Endothelial cell (in vitro differentiated cells): ENCODE measurements at places on chromosomes 6 and 20.

DNA sequence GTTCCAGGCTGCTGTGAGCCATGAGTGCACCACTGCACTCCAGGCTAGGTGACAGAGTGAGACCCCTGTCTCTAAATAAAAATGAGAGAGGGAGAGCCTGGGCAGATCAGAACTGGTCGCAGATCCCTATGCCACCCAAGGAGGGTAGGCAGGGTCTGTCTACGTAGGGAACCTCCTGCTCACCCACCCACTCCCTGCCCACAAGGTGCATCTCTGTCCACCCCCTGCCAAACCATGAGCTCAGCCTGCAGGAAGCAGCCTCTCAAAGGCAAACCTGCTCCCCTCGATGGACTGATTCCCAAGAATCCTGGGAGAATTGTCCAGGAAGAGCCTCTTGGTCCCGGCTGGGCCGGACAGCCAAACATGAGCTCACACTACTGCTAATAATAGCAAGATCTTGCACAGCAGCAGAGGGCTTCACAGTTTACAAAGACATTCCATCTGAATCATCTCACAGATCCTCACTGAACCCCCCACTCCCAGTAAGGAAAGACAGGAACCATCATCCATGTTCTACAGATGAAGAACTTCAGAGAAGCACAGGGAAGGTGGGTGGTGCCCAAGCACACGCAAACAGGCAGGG lies 27.8 kb upstream of the TLDC2 start:
- DNase-seq, result no peak

GRCh38 chr6:12381587-12381986 lies 91.4 kb downstream of the EDN1 start:
- no peak for DNase-seq

GRCh38 chr6:32622545-32623401 lies 14.4 kb upstream of the HLA-DQA1 start:
- DNase-seq, result peak; percentile 7

GRCh38 chr6:54860132-54860531 lies 13.6 kb downstream of the FAM83B start:
- DNase-seq, result no peak

DNA sequence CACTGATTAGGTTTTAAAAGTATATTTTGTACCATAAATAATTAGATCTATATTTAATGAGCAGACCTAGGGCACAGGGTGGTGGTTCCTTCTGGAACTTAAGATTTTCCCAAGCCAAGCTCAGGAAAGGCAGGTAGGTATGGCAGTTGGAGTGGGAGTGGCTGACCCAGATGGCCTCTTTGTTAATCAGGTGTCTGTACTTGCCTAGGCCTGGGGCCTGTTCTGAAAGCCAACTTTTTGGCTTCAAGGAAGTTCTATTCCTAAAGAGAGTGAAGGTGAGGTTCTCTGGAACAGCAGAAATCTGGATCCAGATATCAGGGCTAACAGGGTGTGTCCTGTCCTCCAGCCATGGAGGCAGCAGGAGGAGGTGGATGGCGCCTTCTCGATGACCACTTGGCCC lies 44.9 kb downstream of the VEGFA start:
- no peak for DNase-seq

DNA sequence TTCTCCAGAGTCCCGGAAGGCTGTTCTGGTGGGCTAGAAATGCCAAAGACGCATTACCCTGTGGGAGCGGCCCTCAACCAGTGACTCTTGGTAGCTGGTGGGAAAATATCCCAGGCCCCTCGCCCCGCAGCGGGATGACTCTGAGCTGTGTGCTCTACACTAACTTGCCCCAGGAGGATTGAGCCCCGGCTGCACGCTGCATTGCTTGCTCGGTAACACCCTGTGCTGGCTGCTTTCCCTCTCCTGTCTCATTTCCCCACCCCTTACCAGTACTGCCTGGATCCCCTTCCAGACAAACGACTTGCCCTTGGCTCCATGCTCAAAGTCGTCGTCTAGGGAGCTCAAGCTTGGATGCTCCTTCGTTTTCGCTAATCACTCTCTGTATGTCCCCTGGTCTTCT lies 411.8 kb upstream of the SULF2 start:
- no peak for DNase-seq

DNA sequence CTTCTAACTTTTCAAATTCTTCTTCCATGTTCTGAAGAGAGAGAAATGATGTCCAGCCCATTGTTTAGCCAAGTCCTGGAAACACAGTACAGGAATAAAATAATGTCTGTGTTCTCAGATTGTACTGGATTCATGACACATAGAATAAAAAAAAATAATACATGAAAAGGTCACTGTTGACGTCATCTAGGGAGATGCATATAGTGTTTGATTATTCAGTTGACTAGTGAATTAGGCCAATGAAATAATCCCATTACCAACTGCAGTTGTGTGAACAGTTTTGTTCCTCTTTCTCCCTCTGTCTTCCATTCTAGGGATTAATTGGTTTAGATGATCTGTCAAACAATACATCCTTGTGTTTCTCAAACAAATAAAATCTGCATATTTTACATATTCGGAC lies 222.8 kb downstream of the ALDH8A1 start:
- no peak for DNase-seq

DNA sequence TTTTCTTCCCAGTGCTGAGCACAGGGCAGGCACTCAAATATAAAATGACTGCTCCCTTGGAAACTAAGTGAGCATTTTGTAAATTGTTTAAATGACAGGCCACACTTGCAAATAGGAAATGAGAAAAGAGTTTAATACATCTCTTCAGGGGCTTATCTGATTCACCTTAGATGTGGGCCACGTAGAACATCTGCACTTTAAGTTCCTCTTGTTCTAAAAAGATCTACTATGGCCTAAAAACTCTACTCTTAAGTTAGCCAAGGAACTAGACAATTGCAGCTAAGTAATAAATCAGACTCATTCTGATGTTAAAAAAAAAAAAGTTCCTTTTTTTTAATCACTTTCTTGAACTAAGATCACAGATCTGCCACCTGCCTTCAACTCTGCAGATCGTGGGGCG lies 126.3 kb downstream of the KIF16B start:
- DNase-seq, result no peak
